ENCODE measurements at places on chromosomes 4 and X.

DNA sequence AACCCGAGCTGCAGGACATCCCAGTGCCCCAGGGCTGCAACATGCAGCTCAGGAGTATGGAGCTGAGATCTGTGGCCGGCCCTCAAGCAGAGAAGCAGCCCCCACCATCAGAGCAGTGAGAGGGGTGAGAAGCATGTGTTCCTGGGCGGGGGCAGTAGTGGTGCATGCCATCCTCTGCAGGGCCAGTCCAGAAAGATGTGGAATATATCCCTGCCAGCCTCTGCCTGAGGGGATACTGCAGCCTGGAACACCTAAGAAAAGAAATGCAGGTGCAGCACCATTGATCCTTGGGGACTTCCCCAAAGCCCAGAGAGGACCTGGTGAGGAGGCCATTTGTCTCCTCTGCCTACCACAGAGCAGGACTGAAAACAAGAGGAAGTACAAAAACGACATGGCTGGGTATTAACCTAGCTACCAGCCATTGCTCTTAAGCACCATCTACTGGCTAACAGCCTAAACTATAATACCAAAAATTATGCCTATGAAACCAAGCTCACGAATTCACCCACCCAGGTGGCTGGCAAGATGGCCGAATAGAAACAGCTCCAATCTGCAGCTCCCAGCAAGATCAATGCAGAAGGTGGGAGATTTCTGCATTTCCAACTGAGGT, 158.8 kb downstream of the ADGRA3 start:
- DNase-seq, result peak; percentile 4

- DNase-seq, result peak; percentile 90
These were observed at the start of gene SEC24B for GRCh38 chr4:109433205-109434006. TSS of gene SEC24B (plus strand) at chr4:109433815. CDS start at chr4:109433870, 55 bp downstream.

DNA sequence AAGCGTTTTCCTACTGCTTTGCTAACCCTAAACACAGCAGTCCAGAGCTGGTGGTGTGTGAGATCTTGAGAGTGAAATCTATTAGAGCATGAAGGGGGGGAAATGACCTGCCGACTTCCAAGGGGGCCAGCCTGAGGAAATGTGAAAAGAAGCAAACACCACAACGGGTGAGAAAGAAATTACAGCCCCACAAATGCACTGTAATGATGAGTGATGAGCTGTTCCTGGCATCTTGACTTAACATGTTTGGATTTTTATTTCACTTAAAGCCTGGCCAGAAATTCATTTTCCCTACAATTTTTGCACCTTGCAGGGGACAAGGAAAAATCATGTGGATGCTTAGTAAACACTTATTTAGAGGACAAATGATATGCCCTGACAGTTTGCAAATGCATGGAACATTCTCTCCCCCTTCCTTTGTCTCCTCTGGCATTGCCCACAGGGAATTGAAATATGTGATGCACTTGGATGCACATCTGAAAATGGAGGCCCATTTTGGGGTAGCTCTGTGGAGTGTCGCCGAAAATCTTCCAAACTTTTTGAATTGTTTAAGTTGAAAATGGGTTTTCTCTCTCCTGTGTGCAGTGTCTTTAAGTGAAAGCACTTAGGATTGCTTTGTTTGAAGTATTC, 84.3 kb upstream of the TMEM150C start:
- DNase-seq, result no peak

GRCh38 chr4:88609387-88609786, 17.1 kb downstream of the HERC3 start:
- DNase-seq, result no peak

DNA sequence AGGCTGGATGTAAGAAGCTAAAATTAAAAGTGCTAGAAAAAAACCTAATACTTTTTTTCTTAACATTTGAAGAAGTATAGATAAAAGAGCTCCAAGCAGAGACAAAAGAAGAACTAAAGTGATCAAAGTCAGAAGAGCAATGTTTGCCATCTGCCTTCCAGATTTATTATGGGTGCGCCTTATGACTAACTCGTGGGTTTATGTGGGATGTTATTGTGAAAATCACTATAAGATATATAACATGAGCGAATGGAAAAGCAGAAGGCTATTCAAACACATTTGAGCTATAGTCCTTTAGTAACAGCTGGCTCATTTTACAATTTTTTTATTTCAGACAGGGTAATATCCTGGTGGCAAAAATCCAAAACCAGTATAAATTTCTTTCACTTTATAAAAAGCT, 1040.7 kb downstream of the RAPGEF2 start:
- no peak for DNase-seq

Data from erythroblast (primary cell).